ENCODE measurements at places on chromosomes 5 and 9.

DNA sequence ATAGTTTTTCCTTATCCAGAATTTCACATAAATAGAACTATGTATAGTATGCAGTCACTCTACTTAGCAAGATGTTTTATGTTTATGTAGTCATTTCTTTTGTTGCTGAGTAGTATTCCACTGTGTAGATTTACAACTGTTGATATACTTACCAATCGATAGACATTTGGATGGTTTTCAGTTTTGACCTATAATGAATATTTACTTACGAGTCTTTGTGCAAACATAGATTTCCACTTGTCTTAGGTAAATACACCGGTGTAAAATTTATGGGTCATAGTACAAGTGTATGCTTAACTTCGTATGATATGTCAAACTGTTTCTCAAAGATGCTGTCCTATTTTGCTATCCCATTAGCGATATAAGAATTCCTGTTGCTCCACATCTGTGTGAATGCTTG is 19.7 kb upstream of the OR2K2 start:
- DNase-seq: no peak

- DNase-seq: no peak
Observed at GRCh38 chr5:1819458-1819857, 18.3 kb downstream of the NDUFS6 start.

- no peak for DNase-seq
Observed at GRCh38 chr5:148347706-148348105, 12.3 kb downstream of the SPINK9 start.

DNA sequence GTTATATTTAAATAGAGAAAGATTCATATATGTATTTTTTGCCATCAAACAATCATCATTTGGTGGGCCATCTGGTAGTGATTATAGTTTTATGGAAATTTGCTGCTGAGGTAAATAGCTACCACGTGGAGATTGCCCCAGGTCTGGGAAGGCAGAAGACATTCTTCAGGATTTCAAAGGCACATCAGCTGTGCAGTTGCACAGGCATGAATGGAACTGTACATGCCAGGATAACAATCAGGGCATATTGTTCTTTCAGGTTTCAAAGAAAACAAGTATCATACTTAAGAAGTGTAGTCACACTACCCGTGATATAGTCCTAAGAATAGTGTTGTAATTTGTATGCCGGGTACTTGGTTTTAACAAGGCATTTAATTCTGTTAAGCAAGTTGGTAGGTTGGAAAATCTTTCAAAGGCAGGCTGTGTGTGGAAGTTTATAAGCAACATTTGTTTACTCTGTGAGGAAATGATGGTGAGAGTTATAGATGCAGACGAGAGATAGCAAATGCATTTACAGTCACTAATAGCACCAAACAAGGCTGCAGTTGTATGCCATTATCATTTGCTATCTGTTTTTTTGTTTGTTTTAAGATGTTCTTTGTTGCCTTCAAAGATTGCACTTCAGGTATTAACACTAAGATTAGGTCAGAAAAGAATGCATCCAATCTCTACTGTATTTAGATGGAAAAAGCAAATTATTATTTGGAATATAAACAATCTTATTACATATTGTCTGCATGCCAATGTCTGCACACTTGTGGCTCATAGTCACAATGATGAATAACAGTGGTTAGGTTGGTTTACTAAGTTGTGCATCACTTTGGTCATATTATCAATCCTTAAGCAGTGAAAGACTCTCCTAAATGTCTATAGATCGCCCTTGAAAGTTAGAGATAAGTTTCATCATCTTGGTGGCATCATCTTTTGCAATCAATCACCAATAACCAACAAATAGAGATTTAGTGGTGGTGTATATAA is 55.3 kb downstream of the RPS23 start:
- no peak for DNase-seq

DNA sequence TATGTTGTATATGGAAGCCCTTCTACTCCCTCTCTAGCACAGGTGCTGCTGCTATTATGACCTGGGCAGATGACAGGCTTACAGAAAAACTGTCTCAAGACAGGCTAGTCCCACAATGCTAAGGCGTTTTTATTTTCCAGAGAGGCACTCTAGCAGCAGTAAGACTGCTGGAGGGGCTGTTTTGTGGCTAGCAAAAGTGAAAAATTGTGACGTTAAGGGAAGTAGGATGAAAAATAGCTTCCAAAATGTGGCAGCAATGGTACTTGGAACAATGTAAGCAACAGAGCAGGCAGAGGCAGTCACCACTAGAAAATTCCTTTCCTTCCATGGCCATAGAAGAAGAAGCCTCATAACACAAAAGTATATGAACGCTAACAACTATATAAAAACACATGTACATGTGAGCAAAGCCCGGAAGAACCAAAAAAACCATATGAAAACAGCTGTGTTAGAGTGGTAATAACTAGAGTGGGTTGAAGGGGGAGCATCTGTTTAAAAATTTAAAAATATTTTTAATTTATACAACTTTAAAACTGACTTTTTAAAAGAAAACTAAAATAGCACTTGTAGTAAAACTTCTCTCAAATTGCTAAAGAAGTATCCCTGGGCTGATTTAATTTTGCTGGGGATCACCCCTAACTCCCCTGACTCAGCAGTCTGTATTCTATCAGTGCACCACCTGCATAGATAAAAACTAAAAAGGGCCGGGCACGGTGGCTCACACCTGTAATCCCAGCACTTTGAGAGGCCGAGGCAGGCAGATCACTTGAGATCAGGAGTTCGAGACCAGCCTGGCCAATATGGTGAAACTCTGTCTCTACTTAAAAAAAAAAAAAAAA is 30.6 kb downstream of the CLINT1 start:
- no peak for DNase-seq

GRCh38 chr9:133589454-133590227 is 19.5 kb downstream of the FAM163B start:
- no peak for DNase-seq

- DNase-seq: no peak
Observed at GRCh38 chr5:167242701-167243100, 1048.7 kb upstream of the WWC1 start.
